Astrocyte of the spinal cord (primary cell): ENCODE measurements at places on chromosomes 1 and 21.

DNA sequence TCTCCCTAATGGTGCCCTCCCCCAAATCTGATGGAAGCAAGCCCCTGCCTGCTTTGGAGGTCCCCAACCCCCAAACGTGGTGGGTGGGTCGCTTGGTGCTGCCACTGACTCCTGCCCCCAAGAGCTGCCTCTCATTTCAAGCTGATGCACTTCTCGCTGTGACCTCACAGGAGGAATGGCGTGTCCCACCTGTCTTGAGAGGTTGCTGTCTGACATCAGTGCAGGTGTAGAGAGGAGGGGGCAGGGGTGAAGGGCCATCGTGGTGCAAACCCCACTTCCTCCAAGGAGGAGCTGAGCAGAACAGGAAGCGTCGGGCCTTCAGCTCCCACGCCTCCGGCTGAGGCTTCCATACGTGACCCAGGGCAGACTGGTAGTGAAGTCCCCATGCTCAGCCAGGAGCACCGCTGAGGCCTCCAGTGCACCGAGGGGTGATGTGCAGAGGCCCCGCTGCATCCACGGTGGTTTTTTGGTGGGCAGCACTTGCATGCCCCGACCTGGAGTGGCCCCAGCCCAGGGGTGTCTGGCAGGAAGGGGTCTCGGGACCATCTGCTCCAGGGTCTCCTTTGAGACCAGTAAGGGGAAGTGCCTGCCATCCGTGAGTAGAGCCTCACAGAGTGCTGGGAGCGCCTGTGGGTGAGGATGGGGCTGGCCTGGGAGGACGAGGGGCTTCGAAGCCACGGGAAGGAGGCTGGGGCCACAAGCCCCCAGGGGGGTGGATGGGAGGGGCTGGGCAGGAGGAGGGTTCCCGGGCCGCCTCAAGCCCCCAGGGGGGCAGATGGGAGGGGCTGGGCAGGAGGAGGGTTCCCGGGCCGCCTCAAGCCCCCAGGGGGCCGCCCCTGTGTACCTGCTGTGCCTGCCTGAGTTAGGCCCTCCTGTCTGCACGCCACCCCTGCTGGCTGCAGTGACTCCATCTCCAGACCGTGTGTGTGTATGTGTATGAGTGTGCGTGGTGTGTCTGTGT, 39.8 kb downstream of the WDR4 start:
- no peak for DNase-seq

DNA sequence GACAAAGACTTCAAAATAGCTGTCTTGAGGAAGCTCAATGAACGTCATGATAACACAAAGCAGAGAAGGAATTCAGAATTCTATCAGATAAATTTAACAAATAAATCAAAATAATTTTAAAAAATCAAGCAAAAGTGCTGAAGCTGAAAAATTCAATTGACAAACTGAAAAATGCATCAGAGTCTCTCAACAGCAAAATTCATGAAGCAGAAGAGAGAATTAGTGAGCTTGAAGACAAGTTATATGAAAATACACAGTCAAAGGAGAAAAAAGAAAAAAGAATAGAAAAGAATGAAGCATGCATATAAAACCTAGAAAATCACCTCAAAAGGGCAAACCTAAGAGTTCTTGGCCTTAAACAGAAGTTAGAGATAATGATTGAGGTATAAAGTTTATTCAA, 21.0 kb upstream of the UHMK1 start:
- no peak for DNase-seq

DNA sequence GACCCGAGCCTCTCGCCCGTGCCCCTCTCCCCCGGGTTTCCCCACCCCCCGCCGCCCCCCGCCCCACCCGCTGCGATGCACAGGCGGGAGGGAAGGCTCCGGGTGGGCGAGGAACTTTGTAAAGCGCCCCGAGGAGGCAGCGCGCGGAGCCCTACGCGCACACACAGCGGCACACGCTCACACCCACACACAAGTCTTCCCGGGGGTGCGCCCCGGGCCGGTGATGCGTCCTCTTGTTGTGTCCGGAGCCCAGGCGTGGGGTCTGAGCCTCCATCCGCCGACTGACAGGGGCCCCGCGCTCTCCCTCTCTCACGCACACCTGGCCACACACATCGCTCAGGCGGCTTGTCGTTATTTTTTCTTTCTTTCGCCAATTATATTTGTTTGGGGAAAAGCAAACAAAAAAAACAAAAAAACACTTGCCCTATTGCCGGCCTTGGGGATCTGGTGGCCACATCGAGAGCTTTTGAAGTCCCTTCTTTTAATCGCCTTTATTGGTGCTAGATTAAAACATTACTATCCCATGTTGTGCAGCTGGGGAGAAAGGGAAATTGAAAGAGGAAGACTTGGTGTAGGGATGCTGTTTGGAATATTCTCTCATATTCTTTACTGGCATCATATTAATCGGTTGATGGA, 770 bp downstream of the NTNG1 start:
- DNase-seq: no peak

DNA sequence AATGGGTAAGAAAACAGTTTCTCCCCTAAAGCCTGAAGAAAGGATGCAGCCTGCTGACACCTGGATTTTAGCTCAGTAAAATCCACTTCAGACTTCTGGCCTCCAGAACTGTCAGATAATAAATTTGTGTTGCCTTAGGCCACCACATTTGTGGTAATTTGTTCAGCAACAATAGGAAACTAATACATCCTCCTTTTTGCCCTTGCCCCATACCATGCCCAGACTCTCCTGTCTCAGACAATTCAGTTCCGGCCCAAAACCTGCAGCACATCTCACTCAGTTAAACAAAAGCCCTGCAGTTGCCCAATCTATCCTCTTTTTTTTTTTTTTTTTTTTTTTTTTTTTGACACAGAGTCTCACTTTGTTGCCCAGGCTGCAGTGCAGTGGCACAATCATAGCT, 25.8 kb downstream of the SMIM12 start:
- no peak for DNase-seq

GRCh38 chr1:152022474-152022873, 14.3 kb downstream of the S100A11 start:
- no peak for DNase-seq

DNA sequence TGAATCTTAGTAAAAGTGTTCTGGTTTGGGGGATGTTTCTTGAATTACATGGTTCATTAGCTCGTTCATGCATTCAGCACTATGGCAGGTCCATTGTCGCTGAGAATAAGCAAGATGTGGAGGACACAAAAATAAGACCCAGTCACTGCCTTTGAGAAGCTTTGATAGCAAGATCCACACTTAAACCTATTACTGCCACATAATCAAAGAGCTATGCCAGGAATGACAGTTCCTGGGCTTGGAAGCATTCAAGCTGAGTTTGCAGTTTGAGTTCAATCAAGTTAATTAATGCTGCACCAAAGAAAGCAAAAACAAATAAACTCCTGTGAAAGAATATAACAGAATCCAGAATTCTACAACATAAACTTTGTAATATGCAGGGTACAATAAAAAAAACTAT, 131.8 kb downstream of the MIS18A start:
- no peak for DNase-seq

- no peak for DNase-seq
Measured at GRCh38 chr1:48058135-48059025, 61.2 kb upstream of the TRABD2B start.

DNA sequence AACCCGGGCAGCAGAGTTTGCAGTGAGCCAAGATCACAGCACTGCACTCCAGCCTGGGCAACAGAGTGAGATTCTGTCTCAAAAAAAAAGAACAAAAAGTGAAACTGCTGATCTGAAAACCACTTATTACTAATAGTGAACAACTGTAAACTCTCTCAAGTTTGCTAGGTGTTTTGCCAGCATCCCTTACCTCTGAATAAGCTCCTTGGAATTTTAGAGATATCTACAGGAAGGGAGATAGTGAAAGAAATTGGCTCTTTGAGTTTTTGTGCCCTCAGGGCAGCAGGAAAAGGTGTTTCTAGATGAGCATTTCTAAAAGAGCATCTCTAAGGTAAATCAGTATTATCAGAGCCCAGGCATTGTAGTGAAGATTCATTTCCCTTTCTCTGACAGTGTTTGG, 27.1 kb downstream of the PARK7 start:
- DNase-seq: no peak

GRCh38 chr1:51581238-51581637, 35.7 kb upstream of the OSBPL9 start:
- DNase-seq: no peak

DNA sequence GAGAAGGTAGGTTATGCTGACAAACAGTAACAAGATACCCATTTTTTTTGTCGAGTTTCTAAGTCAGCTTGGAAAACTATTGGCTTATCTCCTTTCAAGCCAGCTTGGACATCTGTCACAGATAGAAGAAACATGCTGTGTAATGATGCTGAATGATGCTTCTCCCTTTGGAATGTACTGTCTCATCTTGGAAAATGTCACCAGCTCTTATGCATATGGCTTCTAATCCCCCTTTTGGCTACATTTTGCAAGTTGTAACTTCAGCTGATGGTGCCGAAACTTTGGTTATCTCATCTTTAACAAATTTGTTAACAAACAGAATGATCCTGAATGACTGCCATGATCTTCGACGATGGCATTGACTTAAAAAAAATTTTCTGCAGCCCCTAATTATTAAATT, 68.8 kb upstream of the ST6GALNAC3 start:
- no peak for DNase-seq

- DNase-seq: peak; percentile 5
Measured at GRCh38 chr1:230643908-230644307, 1.6 kb downstream of the COG2 start.

- no peak for DNase-seq
Measured at GRCh38 chr1:230626232-230626631, 16.0 kb upstream of the COG2 start.

GRCh38 chr1:67290236-67290635, 17.4 kb upstream of the IL12RB2 start:
- DNase-seq: no peak

DNA sequence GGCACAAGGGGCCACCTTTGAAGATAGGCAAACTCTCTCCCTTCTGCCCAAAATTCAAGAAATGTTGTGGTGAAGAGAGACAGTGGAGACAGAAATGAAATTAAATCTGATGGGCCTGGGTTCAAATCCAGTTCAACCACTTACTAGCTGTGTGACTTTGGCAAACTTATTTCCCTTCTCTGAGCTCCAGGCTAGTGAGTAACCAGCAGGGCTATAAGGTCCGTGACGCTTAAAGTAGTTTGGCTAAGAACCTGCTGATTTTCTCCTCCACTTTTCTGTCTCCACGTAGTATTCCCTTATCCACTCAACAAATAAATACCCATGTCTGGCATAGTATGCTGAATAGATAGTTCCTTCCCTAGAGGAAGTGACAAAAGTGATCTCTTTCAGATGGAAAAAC, 1.9 kb downstream of the SLC2A1 start:
- no peak for DNase-seq

- no peak for DNase-seq
Measured at GRCh38 chr1:77688939-77689338, 6.5 kb upstream of the ZZZ3 start.

- no peak for DNase-seq
Measured at GRCh38 chr1:181855380-181855779, 206.1 kb downstream of the ZNF648 start.

DNA sequence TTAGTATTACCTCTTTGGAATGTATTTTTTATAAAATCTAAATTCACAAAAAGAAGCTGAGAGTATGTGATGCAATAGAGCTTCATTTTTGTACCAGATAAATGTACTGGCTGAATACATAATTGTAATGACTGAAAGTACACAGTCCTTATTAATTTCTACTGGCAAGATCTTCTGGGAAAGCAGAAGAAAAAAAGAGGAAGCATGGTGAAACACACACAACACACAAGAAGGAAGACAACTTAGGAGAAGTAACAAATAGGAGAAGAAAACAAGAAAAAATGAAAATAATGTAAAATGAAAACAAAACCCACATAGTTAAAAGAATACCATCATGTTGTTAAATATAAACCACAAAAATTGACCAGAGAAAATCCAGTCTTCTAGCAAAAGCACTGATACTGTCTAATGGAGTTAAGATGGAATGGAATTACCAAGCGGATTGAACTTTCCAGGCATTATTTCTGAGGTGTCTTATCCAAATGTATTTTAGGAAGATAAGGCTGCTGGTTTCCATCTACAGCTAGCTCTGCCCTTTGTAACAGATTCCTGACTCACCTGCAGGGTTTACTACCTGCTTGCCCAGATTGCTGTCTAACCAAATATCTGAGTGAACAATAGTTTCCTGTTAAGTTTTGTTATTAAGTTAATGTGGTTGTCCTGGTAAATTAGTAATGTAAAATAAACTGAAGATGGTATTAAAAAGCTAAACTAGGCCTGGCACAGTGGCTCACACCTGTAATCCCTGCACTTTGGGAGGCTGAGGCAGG, 4.5 kb upstream of the COP1 start:
- no peak for DNase-seq

DNA sequence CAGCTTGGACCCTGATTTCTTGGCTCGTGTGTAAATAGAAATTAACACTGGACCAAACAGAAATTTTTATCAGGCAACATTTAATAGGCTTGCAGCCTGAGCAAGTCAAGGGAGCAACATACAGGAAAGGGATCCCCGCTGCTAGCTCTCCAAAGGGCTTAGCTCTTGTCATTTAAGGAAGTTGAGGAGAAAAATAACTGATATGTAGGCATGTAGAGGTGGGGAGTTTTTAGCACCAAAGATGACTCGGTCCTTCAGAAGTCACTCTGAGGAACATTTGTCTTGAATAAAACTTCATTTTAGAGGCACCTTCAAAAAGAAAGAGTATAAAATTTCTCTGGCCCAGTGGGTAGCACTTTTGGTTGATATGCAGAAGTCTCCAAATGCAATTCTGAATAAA, 27.1 kb downstream of the GBP2 start:
- DNase-seq: no peak

GRCh38 chr1:37647281-37647680, 12.6 kb upstream of the RSPO1 start:
- DNase-seq: no peak

GRCh38 chr1:109213345-109213823, 334 bp upstream of the SARS1 start:
- no peak for DNase-seq

GRCh38 chr1:154495496-154496273, 6.3 kb upstream of the TDRD10 start:
- DNase-seq: no peak

DNA sequence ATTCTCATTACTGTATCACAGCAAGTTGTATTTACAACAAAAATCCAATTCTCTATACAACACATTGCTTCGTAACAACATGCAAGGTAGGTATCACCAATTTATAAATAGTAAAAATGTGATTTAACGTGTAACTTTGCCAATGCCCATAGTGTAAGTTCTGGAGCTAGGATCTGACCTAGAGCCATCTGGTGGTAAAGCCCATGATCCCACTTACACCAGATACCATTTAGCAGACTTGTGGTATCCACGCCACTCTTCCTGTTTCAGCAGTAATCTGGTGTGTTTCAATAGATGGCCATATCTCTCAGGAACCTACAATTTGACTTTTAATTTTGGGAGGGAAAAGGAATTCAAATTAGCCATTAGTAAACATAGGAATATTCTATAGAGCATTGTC, 10.2 kb downstream of the SETSIP start:
- no peak for DNase-seq
